Cortex of kidney (tissue), 1 donor: ENCODE measurements at places on chromosomes 6 and 20.

- no peak for DNase-seq
These were observed 68.4 kb downstream of the YTHDF1 start for GRCh38 chr20:63147532-63147931.

DNA sequence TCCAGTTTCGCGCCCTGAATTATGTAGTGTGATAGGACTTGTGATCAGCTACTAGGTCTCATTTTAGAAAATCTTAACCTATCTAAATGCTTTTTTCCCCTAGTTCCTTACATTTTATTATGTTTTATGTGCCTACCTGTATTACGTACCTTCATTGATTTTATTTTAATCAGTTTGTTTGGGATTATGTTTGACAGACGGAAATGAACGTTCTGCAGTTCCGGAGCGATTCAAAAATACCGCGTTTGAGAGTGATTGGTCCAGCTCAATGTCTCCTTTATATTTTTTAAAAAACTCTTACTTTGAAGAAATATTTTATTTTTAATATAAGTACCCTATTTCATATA lies 114.3 kb upstream of the BTN3A2 start:
- DNase-seq, result no peak

DNA sequence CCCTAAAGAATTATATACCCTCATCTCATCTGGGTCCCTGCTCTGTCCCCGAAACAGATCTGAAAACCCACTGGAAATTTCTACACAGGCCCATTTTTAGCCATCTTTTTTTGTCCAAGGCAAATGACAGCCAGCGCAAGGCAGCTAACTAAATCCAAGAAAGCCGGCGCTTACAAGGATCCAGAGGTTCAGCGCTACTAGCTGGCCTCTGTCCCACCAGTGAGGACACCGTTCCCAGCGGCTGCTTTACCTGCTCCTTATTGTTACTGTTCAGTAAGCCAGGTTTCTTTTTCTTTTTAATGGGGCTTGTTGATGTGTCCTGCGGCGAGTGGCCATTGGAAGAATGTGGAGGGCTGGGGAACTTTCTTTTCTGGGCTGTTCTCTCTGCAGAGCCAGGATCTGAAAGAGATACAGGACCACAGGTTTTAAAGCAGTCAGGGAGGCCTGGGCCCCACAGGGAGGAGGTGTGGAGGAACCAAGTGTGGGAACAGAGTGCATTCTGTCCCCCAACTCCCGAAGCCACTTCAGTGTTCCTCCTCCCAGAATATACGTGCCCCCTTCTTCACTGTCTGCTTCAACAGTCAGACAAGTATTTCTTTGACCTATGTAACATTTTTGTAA lies 46.6 kb downstream of the ZMYND8 start:
- DNase-seq, result no peak

GRCh38 chr6:35014341-35014740 lies 125.3 kb downstream of the ANKS1A start:
- DNase-seq, result no peak

- DNase-seq, result no peak
These were observed 26.2 kb downstream of the HM13 start for GRCh38 chr20:31540406-31540805.

- no peak for DNase-seq
These were observed 82.1 kb downstream of the SLC23A2 start for GRCh38 chr20:4919047-4919704.

- no peak for DNase-seq
These were observed 307.5 kb downstream of the EYS start for GRCh38 chr6:65399355-65400084.

DNA sequence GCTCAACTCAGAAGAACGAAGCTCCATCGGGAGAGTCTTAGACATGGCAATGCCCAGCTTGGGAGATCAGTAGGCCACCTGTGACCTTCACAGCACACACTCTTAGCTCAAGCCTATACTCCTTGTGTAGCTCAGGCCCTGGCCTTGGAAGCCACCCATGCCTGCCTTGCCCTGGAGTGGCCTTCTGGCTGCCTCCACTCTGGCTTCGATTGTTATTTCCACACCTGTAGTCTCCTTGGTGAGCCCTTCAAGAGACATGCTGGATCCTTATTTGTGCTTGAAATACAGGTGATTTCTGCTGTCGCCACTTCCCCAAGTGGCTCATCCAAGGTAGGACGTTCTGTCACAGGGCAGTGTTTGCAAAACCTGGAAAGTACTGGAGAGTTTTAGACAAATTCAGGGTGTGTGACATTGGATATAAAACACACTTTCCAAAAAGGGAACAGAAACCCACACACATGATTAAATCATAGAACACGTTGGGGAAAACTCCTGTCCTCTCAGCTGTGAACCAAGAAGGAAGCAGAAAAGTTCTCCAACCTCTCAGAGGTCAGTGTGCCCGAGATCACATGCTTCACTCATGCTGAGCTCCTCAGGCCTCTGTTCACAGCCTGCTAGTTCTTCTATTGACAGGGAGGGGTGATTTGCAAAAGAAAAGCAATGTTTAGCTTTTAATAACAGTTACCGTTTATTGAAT lies 391.8 kb downstream of the CDC5L start:
- no peak for DNase-seq

DNA sequence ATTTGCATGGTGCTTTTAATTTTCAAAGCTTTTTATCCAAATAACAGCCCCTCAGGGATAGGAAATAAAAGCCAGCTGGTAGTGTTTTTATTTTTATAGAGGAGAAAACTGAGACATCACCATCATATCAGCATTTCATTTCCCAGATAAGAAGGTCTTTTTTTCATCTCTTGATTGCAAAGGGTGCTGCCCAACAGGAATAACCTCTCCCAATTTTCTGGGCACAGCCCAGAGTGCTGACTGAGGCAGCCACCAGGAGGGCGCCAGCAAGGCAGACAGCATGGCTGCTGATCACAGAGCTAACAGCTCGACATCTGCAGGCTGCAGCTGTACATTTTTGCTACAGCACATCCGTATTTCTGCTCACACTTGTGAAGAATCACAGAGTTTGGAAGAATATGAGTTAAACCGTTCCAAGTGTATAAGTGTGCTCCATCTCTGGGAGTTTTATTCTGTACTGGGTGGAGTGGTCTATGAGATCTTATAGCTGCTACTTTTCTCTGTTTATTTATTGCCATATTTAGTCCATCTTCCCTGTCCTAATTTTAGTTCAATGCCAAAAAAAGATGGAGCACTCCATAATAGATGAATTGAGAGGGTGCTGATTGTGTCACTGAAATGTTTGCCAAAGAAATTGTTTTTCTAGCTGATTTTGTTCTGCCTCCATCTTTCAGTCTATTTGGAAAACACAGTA lies 85.5 kb upstream of the C20orf144 start:
- no peak for DNase-seq

DNA sequence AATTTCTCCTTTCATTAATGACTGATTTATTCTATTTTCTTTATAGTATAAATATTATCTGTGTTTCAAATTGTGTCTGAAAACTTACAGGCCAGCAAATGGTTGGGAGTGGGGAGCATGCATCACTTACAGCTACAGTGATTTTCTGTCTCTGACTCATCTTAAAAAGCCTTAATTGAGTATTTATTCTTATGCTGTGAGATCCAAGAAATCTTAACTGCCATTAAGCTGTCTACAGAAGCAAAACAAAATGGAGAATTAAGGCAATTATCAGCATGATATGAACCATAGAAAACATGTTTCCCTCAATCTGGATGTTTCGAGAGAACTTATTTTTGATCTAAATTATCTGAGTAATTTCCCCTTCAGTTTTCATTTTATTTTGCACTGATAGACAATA lies 831.2 kb downstream of the KIF16B start:
- no peak for DNase-seq

DNA sequence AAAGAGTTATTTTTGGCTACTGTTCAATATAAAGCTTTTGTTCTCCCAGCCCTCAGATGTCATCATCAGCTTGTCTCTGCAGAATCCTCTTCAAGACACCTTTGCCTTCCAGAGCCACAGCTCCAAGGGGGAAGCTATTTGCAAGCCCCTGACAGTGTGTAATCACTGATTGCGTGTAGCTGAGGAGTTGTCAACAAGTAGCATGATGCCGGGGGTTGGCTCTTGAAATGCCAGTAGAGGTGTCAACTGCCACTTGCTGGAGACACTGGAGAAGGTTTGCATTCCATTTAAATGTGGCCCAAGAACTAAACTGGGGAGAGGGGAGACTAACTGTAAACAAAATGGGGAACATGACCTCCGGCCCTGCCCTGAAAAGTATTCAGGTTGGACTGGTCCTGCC lies 44.3 kb upstream of the PDYN start:
- no peak for DNase-seq

GRCh38 chr6:11313207-11313606 lies 80.7 kb upstream of the NEDD9 start:
- DNase-seq, result no peak

DNA sequence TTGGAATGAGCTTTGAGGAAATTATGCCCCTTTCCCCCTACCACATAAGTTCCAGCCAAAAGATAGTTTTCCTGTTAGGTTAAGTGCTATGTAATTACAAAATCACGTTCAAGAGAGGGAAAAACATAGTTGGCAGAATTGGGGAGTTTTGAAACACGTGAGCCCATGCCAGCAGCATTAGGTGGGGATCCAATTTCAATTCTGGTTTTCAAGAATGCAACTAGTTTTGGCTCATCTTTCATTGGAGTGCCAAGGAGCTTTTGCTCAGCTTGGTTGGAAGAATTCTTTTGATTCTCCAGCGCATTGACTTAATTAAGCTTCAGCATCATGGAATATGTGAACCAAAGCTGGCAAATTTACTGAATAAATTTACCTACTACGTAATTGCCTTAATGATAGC lies 95.9 kb downstream of the SAMD5 start:
- DNase-seq, result no peak

DNA sequence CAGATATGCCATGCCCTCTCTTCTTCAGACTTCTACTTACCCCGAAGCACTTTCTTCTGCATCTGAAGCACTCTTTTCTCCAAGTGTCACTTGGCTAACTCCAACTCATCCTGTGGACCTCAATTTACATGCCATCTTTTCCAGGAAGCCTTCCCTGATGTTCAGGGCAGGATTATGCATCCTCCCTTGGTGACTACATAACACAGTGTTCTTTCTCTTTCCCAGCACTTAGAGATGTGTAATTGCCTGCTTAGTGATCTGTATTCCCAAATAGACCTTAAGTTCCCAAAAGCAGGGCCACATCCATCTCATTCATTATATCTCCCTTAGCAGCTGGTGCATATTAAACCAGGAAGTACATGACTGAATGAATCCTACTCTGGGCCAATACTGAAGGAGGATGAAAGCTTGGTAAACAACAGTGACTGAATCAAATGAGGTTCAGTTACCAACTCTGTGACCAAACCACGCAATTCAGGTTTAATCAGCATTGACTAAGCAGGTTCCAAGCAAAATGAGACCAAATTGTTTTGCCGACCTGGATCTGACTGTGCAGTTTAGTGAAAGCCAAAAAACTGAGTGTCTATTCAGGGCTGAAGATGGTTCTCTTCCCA lies 121.4 kb upstream of the TCF21 start:
- no peak for DNase-seq

- DNase-seq, result no peak
These were observed 3.1 kb upstream of the ULBP2 start for GRCh38 chr6:149938571-149939355.

DNA sequence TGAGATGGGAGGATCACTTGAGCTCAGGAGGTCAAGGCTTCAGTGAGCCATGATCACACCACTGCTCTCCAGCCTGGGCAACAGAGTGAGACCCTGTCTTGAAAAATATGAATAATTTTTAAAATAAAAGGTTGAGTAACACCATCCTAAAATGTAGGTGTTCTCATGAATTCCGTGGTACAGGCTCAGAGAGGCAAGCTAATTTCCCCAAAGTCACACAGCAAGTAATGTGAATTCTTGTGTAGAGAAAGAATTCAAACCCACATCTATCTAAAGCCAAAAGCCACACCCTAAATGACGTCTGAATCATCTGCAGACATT lies 80.5 kb downstream of the ZNF217 start:
- no peak for DNase-seq

- DNase-seq, result no peak
These were observed 146.8 kb downstream of the BTBD3 start for GRCh38 chr20:12064540-12064939.

GRCh38 chr6:16329233-16329632 lies 90.8 kb downstream of the GMPR start:
- DNase-seq, result no peak

GRCh38 chr20:13041574-13042457 lies 33.0 kb downstream of the SPTLC3 start:
- no peak for DNase-seq

- no peak for DNase-seq
These were observed 30.2 kb downstream of the ZNF322 start for GRCh38 chr6:26629359-26629758.

DNA sequence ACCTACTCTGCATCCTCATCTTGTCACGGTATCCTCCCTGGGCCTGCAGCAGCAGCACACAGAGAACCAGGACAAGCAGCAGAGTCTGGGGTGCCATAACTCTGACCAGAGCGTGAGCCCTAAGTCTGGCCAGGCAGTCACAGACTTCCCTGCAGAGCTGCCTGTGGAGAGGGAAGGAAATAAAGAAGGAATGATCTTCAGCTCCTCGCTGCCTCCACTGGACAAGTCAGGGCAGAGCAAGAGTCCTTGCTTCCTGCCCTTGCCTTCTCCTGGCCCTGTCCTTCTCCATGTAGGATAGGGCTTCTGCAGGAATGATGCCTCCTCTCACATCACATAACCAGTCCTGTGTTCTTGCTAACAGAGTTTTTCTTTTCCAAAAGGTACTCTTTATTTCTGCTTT lies 15.9 kb upstream of the WFDC11 start:
- DNase-seq, result no peak

- no peak for DNase-seq
These were observed 80.4 kb downstream of the SULF2 start for GRCh38 chr20:47704746-47705496.

GRCh38 chr20:61475729-61476128 lies 223.7 kb downstream of the CDH4 start:
- DNase-seq, result no peak

DNA sequence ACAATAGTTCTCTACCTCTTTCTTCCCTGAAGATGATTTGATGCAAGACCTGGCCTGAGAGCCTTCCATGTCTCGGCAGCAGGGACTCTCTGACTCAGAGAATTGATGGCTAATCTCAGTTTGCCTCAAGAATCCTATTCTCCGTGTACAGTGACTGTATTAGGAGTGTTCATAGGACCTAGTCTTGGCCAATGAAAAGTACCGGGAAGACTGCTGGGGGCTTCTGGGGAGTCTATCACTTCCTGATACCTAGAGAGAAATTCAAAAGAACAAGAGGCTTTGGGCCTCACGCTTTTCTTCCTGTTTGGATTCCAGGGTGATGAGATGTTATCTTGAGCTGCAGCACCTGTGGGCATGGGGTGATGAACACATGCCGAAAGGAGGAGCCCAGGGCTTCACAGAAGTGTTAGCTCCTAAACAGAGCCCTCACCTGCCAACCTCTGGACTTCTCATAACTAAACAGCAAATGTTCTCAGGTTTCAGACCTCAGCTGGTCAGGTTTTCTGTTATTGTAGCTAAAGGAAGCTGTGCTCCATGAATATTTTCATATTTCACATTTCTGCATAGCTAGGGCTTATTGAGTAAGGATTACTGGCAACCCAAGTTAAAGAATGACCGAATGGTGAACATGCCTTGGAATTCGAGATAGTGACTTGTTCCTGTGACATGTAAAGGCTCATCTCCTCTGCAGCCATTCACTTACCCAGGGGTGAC lies 323.1 kb upstream of the AGPAT4 start:
- no peak for DNase-seq
